ENCODE measurements at places on chromosomes 12 and 14.
A peak's percentile ranks its signal among the peaks of the same experiment; 100 is the strongest.

GRCh38 chr14:75636100-75636692, 24.5 kb downstream of the ERG28 start:
- no peak for DNase-seq

GRCh38 chr12:2959505-2960389, 550 bp downstream of the TEAD4 start:
- peak; percentile 78 for DNase-seq

GRCh38 chr12:20055856-20056255, 312.5 kb upstream of the PDE3A start:
- DNase-seq: no peak

DNA sequence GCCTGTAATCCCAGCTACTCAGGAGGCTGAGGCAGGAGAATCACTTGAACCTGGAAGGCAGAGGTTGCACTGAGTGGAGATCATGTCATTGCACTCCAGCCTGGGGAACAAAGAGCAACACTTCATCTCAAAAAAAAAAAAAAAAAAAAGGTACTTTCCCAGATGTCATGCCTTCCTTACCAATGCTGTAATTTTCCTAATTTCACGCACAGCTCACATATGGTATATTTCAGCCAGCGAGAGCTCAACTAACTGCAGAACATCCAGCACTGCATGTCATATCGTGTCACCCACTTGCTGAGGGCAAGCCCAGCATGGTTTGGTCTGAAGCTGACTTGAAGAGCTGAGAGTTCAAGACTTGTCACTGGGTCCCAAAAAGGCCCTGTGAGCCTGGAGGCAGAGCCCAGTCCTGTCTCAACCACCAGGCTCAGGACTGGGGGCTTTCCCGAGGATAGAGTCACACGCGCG, 29.0 kb downstream of the NFKBIA start:
- DNase-seq: no peak

DNA sequence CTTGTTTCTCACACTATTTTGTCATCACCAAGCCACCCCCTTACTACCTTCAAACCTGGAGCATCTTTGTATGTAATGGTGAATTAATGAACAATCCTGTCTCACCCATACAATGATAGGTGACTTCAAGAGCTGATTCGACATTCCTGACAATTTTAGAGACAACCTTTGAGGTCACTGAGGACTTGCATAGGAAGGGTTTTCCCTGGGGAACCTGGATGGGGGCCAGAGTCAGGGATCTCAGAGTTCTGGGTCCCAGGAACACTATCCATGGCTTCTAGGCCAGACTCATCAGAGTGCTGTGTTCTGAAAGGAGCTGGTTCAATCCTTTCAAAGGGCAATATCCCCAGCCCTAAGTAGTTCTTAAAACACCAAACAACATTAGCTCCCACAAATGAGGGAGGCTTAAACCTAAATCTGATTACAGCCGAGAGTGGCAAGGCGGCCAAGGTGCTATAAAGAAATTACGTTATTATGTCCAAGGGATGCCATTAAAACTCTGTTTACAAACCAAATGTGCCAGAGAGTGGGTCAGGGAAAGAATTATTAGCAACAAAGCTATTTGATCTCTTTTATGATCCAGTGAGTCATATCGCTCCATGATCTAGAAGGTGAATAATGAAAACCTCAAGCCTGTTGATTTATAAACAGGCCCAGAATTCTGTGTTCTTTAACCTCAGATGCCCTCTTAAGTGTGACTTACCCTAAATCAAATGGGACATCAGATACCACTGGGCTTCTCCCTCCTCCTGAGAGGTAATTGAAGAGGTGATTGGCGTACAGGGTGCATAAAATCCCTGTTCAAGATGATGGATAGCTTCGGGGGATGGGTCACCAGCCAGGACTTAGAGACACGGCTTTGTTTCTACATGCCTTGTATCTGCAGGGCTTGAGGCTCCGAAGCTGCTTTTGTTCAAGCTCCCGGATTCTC, 230.2 kb upstream of the TBX3 start:
- DNase-seq: no peak
